ENCODE measurements at places on chromosomes 4 and X.

DNA sequence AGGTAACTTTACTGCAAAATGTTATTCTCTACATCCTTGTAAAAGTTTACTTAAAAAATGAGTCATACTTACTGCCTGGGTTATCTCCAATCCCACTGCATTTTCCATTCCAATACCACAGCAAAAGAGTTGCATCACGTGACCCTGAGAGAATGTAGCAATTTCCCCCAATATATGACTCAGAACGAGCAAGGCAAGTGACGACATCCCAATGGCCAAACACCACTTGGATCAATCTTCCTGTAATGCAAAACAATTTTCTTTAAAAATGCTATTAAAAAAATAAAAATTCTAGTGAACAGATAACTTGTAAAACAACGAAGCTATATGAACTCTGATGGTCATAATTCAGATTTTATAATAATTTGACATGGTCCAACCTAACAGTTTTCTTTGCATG, 224.3 kb downstream of the DCLK2 start:
- no peak overlapping the region for H3K27ac ChIP-seq
- H3K36me3 ChIP-seq, result no peaks in the 10 kb centered on the region
- H3K4me3 ChIP-seq, result no peak overlapping the region

- no peak overlapping the region for H3K4me3 ChIP-seq
- no peak for DNase-seq
- no peaks in the 10 kb centered on the region for H3K27me3 ChIP-seq
- no peak overlapping the region for H3K27ac ChIP-seq
- no peaks in the 10 kb centered on the region for H3K4me1 ChIP-seq
Measured at GRCh38 chr4:17165286-17165685, 266.8 kb upstream of the LDB2 start.

DNA sequence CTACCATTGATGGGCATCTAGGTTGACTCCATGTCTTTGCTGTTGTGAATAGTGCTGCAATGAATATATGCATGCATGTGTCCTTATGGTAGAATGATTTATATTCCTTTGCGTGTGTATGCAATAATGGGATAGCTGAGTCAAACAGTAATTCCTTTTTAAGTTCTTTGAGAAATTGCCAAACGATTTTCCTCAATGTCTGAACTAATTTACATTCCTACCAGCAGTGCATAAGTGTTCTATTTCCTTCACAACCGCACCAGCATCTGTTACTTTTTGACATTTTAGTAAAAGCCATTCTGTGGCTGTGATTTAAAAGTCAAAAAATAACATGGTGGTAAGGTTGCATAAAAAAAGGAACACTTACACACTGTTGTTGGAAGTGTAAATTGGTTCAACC, 103.1 kb upstream of the FAM47B start:
- no peaks in the 10 kb centered on the region for H3K27me3 ChIP-seq
- no peak for DNase-seq
- no peak overlapping the region for H3K4me3 ChIP-seq
- no peaks in the 10 kb centered on the region for H3K4me1 ChIP-seq
- H3K27ac ChIP-seq, result no peak overlapping the region

DNA sequence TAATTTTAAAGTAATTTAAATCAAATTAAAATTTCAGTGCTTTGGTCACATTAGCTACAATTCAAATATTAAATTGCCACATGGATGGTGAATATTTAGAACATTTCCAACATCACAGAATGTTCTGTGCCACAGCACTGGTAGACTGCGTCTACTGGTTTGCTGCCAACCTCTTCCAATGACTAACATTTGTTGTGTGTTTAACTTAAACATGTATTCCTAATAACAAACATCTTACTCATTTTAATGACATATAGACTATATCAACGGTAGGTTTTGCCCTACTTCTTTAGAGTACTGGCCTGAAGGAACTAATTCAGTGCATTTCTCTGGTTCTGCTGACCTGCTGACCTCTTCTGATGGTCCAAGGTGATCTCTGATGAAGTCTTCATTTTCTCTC, 157.6 kb downstream of the DCK start:
- no peak for DNase-seq
- H3K27ac ChIP-seq, result no peak overlapping the region
- H3K36me3 ChIP-seq, result no peaks in the 10 kb centered on the region
- H3K4me1 ChIP-seq, result no peaks in the 10 kb centered on the region

DNA sequence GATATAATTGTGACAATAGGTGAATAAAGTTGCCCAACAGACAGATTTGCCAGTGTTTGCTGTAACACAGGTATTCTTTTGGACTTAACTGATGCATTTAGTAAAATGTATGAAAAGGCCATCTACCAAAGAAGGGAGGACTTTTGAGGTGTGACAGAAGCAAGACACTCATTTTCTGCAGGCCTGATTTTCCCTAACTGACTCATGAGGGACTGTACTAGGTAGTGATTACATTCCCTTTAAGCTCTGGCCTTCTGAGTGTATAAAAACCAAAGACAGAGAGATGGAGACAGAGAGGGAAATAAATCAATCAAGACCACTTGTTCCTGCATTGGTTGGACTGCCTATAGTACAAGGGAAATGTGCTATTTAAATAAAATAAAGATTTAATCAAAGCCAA, 150.8 kb upstream of the GALNT7 start:
- H3K27me3 ChIP-seq, result no peaks in the 10 kb centered on the region
- H3K36me3 ChIP-seq, result no peaks in the 10 kb centered on the region
- H3K4me1 ChIP-seq, result peaks cover 2% of the 10 kb centered on the region
- no peak overlapping the region for H3K27ac ChIP-seq
- no peak for DNase-seq

- no peaks in the 10 kb centered on the region for H3K4me1 ChIP-seq
- no peak overlapping the region for H3K4me3 ChIP-seq
- H3K27ac ChIP-seq, result no peak overlapping the region
- no peaks in the 10 kb centered on the region for H3K27me3 ChIP-seq
- H3K36me3 ChIP-seq, result no peaks in the 10 kb centered on the region
- DNase-seq, result no peak
Measured at GRCh38 chrX:12026481-12026880, 111.8 kb upstream of the FRMPD4 start.

Data from mesendoderm (in vitro differentiated cells).